Tibial nerve (tissue), 4 donors: ENCODE measurements at places on chromosomes 5 and 9. TPM values are rescaled to one million over a fixed set of nuclear protein-coding genes. Genes with fewer than 3 reads are reported as not detected.

CCDC192 gene
- total RNA-seq: 1.8 TPM

SLC27A6 gene
- 19.8 TPM for total RNA-seq

PLAC8L1 gene
- not detected for total RNA-seq

EIF4E1B gene
- total RNA-seq: not detected

CYSRT1 gene
- not detected for total RNA-seq

PCDHB6 gene
- 1.9 TPM for total RNA-seq

SEMA4D gene
- 13.4 TPM for total RNA-seq

SH2D3C gene
- total RNA-seq: 4.2 TPM

ANKRD31 gene
- 0.30 TPM for total RNA-seq

HRCT1 gene
- total RNA-seq: 10.9 TPM

RAD23B gene
- total RNA-seq: 93.5 TPM

CNTNAP3 gene
- 10.5 TPM for total RNA-seq

ANKHD1 gene
- 119 TPM for total RNA-seq

UQCRQ gene
- 69.8 TPM for total RNA-seq

DNA sequence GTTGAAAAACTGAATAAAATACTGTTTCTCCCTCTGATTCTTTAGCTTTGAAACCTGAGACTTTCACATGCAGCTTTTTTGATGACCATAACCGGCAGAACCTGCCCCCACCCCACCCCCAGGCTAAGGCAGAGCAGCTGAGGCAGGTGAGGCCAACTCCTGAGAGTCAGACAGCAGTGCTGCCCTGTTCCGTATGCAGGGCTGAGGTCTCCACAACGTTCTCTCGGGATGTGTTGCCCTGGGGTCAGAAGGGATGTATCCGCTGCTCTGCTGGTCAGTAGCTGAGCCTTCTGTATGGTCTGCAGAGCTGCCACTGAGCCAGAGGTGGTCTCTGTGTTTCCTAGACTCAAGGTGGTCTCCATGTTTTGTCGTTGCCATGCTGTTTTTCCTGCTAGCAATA is 190.5 kb downstream of the AOPEP start:
- no peak overlapping the region for H3K4me3 ChIP-seq
- H3K36me3 ChIP-seq: no peaks in the 10 kb centered on the region
- peaks cover 20% of the 10 kb centered on the region for H3K4me1 ChIP-seq
- DNase-seq: no peak
- H3K27ac ChIP-seq: no peak overlapping the region

DNA sequence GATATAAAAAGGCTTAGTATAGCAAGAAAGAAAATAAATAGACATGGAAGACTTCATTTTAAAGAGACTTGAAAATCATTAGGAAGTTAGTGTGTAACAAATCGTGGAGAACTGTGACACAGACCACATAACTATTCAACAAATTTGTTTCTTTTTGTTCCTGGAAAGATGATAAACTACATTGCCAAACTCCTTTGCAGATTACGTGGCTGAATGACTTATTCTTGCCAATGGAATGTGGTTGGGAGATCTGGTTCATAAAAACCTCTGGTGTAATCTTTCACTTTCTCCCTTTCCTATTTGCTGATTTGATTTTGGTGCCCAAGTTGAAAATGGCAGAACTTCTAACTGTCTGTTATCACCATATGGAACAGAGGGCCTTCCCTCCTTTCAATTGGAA is 328.9 kb upstream of the MEF2C start:
- H3K4me3 ChIP-seq: no peak overlapping the region
- no peaks in the 10 kb centered on the region for H3K4me1 ChIP-seq
- H3K27ac ChIP-seq: no peak overlapping the region
- DNase-seq: no peak
- H3K27me3 ChIP-seq: no peaks in the 10 kb centered on the region
- no peaks in the 10 kb centered on the region for H3K36me3 ChIP-seq

DNA sequence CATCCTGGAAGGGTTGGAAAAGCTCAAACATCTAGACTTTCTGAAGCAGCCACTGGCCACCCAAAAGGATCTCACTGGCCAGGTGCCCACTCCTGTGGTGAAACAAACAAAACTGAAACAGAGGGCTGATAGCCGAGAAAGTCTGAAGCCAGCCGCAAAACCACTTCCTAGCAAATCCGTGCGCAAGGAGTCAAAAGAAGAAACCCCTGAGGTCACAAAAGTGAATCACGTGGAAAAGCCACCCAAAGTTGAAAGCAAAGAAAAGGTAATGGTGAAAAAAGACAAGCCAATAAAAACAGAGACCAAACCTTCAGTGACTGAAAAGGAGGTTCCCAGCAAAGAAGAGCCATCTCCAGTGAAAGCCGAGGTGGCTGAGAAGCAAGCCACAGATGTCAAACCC is 87.6 kb downstream of the MAP1B start:
- peaks cover 100% of the 10 kb centered on the region for H3K36me3 ChIP-seq
- peaks cover 17% of the 10 kb centered on the region for H3K4me1 ChIP-seq
- H3K27me3 ChIP-seq: no peaks in the 10 kb centered on the region
- no peak for DNase-seq
- no peak overlapping the region for H3K4me3 ChIP-seq

GRCh38 chr5:157273131-157273556 is 7.2 kb downstream of the CYFIP2 start:
- no peaks in the 10 kb centered on the region for H3K27me3 ChIP-seq
- no peak overlapping the region for H3K4me3 ChIP-seq
- peak overlapping the region; percentile 71 for H3K27ac ChIP-seq
- H3K4me1 ChIP-seq: peaks cover 26% of the 10 kb centered on the region

- DNase-seq: no peak
- H3K4me3 ChIP-seq: no peak overlapping the region
- H3K4me1 ChIP-seq: peaks cover 22% of the 10 kb centered on the region
- H3K36me3 ChIP-seq: no peaks in the 10 kb centered on the region
Observed at GRCh38 chr9:2116073-2116472, 100.9 kb downstream of the SMARCA2 start.

- no peaks in the 10 kb centered on the region for H3K36me3 ChIP-seq
- no peak overlapping the region for H3K27ac ChIP-seq
- peaks cover 13% of the 10 kb centered on the region for H3K27me3 ChIP-seq
- DNase-seq: no peak
- H3K4me1 ChIP-seq: no peaks in the 10 kb centered on the region
- H3K4me3 ChIP-seq: no peak overlapping the region
Observed at GRCh38 chr5:36068751-36069281, 2.1 kb upstream of the UGT3A2 start.

DNA sequence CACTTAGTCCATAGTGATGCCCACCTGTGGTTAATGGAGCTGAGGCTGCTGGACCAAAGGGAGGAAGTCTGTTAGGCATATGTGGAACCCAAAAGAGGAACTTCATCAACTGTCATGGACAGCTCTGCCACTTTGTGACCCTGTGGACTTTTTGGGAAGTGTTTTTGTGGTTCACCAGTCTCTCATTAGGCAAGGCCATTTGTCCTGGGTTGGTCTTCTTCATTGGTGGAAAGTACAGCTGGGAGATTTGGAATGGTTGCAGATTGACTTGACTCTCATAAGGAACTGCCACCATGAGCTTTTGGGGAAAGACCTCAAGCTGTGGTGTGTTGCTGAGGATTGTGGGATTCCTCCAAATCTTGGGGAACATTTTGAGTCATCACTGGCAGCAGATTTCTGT is 31.9 kb upstream of the IL12B start:
- no peak for DNase-seq
- H3K4me3 ChIP-seq: no peak overlapping the region
- no peak overlapping the region for H3K27ac ChIP-seq
- H3K27me3 ChIP-seq: no peaks in the 10 kb centered on the region
- H3K4me1 ChIP-seq: no peaks in the 10 kb centered on the region

DNA sequence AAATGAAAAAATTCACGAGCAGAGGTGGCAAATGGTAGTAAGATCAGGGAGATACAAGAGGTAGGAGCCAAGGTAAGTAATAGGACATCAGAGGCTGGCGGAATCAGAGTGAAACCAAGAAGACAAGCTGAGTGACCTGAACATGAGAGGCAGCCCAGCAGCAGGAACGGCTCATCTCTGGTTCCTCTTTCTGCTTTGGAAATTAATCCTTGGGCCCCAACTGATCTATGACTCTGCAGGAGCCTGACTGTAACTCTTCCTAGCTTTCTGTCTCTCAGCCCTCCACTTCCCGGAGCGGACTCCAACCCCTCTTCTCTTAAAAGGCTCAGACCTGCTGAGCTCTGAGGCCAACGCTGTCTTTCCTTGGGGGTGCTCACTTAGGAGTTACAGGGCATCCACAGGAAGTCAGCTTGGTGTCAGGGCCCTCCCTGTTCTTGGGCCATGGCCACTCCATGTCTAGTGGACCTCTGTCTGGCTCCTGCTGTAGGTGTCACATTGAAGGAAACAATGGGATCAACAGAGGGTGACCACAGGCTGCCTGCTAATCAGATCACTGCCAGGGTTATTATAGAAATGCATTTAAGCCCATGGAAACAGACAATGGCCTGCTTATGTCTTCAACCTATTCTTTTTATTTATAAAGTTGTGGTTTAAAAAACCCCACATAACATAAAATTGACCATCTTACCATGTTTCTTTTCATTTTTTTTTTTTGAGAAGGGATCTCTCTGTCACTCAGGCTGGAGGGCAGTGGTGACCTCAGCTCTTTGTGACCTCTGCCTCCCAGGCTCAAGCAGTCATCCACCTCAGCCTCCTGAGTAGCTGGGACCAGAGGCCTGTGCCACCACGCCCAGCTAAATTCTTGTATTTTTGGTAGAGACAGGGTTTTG is 22.5 kb upstream of the SHB start:
- H3K4me3 ChIP-seq: no peak overlapping the region
- no peak overlapping the region for H3K27ac ChIP-seq
- DNase-seq: no peak
- no peaks in the 10 kb centered on the region for H3K27me3 ChIP-seq
- H3K36me3 ChIP-seq: no peaks in the 10 kb centered on the region

- DNase-seq: no peak
- H3K36me3 ChIP-seq: no peaks in the 10 kb centered on the region
- no peak overlapping the region for H3K27ac ChIP-seq
- H3K27me3 ChIP-seq: no peaks in the 10 kb centered on the region
Observed at GRCh38 chr9:4155221-4156026, 144.4 kb downstream of the GLIS3 start.

GRCh38 chr5:161372682-161373344 is 173.7 kb downstream of the GABRB2 start:
- H3K4me1 ChIP-seq: no peaks in the 10 kb centered on the region
- H3K36me3 ChIP-seq: no peaks in the 10 kb centered on the region
- no peaks in the 10 kb centered on the region for H3K27me3 ChIP-seq

DNA sequence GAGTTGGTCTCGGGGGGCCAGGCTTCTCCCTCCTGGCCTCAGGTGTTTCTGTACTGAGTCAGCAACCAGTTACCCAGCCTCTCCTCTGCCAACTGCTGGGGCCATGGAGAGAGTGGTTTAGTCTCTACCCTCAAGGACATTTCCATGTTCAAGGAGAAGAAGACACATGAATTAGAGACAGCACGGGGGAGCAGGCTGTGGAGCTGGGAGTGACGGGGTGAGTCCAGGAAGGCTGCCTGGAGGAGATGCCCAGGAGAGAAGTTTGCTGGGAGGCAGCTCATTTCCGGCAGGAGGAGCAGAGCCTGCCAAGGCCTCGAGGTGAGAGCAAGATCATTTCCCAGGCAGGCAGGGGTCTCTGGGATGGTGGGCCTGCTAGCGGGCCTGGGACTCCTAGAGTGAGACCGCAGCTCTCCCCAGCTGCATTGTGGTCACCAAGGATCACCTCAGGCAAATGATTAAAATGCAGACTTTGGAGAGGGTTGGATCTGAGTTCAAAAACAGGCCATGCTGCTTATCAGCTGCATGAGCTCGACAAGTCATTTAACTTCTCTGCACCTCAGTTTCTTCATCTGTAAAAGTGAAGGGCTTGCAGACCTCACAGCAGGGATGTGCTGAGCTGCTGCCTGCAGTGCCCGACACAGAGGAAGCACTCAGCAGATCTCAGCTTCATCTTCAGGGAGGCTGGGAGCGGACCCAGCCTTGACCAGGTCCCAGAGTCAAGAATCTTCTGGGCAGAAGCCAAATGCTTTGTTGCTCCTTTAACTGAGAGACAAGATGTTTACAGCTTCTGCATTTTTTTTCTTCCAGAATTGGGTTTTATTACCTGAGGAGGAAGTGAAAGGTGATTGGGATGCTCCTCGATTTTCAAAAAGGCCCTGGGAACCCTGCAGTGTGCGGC is 35.2 kb downstream of the NEK6 start:
- DNase-seq: no peak
- H3K27me3 ChIP-seq: no peaks in the 10 kb centered on the region
- peaks cover 100% of the 10 kb centered on the region for H3K4me1 ChIP-seq
- H3K36me3 ChIP-seq: no peaks in the 10 kb centered on the region

- DNase-seq: no peak
- peaks cover 9% of the 10 kb centered on the region for H3K4me1 ChIP-seq
- no peaks in the 10 kb centered on the region for H3K27me3 ChIP-seq
- no peak overlapping the region for H3K27ac ChIP-seq
Observed at GRCh38 chr9:130770679-130771442, 64.2 kb upstream of the ABL1 start.

DNA sequence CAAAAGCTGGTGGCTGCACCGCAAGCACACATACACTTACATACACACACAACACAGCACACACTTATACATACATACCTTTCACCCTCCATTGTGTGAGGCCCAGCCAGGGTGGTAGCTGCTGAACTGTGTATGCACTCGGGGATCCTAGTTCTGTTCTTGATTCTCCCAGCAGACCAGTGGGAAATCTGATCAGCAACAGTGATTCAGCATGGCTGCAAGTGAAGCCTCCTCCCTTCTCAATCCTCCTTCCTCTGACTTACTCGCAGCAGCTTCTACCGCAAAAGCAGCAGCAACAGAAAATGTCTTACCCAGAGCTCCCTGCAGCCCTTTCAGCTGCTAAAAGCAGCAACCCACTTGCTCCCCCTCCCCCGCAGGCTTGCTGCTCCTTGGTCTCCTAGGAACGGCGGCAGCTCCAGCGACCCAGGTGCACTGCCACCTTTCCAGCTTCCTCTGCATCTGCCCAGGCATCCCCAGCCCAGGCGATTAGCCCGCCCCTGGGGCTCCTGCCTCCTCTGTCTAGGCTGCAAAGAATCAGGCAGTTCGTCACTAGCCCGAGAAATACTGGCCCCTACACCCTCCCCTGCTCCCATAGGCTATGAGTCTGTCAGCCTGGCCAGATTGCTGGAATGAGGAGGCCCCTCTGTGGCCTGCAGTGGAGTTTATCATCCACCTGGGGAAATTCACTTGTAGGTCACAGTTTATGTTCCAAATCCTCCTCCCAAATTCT is at the start of gene KLHL3:
Gene KLHL3 (minus strand): TSS at position 535 of the 730 bp plus-strand sequence. CDS start 443 bp downstream, at position 92.
- H3K4me3 ChIP-seq: peak within 1 kb of the TSS; percentile 45
- DNase-seq: no peak
- no peaks in the 10 kb centered on the region for H3K27me3 ChIP-seq
- H3K36me3 ChIP-seq: no peaks in the 10 kb centered on the region

GRCh38 chr9:120532475-120532874 is 47.5 kb downstream of the CDK5RAP2 start:
- peak; percentile 22 for DNase-seq
- H3K4me1 ChIP-seq: no peaks in the 10 kb centered on the region
- H3K27me3 ChIP-seq: no peaks in the 10 kb centered on the region

DNA sequence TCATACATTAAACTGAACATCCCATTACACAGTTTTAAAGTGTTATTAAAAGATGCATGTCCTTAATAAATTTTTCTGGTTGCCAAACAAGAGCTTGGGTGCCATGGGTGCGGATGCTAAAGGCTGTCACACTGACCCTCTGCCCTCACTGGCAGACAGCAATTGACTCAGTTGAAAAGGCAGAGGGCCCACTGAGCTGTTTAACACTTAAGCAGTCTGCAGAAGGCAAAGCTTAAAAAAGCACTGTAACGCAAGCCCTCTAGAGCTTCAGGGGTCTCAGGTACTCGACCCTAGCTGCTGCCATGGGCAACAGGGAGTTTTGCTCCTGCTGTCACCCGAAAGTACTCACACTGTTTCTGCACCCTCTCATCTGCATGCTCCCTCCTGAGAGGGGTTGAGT is 726.4 kb upstream of the TYRP1 start:
- no peaks in the 10 kb centered on the region for H3K4me1 ChIP-seq
- H3K36me3 ChIP-seq: no peaks in the 10 kb centered on the region
- no peak overlapping the region for H3K4me3 ChIP-seq
- H3K27me3 ChIP-seq: no peaks in the 10 kb centered on the region
